ENCODE measurements at places on chromosomes 7 and 10.

- DNase-seq = no peak
Observed at GRCh38 chr10:90571481-90572258, 286.2 kb downstream of the HTR7 start.

DNA sequence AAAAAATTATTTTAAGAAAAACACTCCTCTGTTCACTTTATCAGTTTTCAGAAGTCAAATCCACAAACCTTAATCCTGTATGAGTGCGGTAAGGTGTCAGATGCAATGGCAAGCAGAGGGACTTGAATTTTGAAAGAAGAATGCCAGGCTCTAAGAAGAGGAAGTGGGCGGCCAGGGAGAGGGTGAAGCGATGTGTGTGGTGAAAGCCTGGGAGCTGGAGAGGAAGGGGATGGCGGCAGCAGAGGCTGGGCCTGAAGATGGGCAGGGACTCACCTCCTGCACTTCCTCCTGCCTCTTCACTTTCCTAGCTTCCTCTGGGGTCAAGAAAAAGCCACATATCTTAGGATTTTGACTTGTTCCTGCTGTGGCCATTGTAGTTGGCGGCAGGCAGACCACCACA, 609.6 kb downstream of the PARD3 start:
- no peak for DNase-seq

- no peak for DNase-seq
Observed at GRCh38 chr7:84107259-84107658, 87.3 kb downstream of the SEMA3A start.

DNA sequence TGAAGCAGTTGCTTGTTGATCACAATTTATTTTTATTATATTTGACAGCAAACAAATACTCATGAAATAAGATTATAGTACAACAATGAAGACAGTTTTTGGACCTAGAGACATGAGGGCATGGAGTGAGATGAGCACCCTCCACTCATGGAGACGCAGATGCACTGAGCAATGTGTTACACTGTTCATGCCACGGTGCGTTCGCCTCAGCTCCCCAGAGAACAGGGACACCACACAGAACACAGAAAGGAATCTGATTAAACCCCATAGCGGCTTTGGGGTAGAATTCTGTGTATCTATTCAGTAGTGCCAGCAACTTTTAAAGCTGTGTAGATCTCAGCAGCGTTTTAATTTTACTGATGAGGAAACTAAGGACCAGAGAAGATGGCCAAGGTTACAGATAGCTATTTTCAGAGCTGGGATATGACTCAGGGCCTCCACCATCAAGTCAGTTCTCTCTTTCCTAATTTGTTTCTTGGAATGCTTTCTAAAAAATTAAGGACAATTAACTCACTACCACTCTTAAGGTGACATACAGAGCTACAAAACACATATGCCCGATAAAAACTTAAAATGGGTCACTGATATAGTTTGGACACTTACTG, 33.6 kb downstream of the FAM25A start:
- DNase-seq = no peak

- DNase-seq = no peak
Observed at GRCh38 chr10:79434821-79435251, 10.6 kb downstream of the ZCCHC24 start.

GRCh38 chr7:27553273-27553672, 109.4 kb downstream of the HIBADH start:
- DNase-seq = no peak

DNA sequence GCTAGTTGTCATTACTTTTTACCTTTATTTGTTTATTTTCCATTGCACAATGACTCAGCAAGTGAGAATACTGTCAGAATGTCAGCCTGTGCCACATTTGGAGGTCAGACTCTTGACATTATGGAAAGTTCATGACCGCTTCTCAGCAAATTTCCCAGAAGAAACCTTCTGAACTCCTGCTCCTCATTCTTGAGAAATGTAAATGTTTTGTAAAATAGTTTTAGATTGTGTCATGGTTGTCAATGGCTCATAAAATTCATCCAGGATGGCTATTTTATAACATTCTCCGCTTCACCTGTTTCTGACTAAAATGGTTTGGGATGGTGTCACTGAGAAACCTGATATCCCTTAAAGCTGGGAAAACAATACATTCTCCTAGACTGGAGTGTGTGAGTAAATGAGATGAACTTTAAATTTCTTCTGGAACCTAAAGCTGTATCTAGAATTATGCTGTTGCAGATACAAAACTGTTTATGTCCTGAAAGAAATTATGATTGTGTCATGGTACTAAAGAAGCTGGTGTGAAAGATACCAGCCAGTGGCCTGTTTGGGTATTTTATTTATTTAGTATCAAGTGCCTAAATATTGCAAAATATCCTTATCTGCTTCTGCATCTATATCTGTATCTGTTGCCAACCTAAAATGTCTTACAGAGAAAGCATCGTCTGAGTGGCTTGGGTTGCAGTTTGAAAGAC, 671.7 kb downstream of the GATA3 start:
- DNase-seq = no peak

GRCh38 chr7:135728136-135728669, at the start of gene SLC13A4:
Gene SLC13A4, minus strand, starts transcription at chr7:135728186. Its CDS starts 690 bp downstream, at chr7:135727496.
- DNase-seq = no peak

- no peak for DNase-seq
Observed at GRCh38 chr7:74148491-74148890, 25.7 kb upstream of the EIF4H start.

- DNase-seq = no peak
Observed at GRCh38 chr10:129207297-129207696, 259.7 kb upstream of the MGMT start.

GRCh38 chr10:79947787-79948424, 999 bp downstream of the SFTPD start:
- no peak for DNase-seq

GRCh38 chr7:37670436-37670835, 13.1 kb upstream of the GPR141 start:
- no peak for DNase-seq

DNA sequence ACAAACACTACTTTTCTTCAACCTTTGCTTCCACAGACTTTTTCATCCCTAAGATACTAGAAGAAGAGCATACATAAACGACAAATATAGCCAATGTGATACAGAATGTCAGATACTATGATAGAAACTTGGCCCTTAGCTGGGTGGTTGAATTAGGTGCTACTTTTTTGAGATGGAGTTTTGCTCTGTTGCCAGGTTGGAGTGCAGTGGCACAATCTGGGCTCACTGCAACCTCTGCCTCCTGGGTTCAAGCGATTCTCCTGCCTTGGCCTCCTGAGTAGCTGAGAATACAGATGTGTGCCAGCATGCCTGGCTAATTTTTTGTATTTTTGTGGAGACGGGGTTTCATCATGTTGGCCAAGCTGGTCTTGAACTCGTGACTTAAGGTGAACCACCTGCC, 3.5 kb downstream of the PPIA start:
- no peak for DNase-seq

DNA sequence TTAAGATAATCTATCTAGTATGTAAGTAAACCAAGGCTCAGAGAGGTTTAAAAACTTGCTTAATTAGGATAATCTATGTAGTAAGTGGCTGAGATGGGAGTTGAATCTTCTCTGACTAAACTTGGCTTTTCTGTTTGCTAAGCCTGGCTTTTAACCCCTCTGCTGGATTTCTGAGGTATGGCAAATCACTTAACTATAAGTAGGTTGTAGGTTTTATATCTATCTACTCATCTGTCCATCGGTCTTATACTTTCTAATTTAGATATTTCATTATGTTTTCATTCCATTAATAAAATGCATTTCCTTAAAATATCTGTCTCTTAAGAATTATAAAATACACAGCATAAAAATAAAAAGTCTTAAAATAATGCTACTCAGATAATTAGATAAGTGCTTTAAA, 59.4 kb downstream of the ST7 start:
- DNase-seq = no peak

GRCh38 chr10:129274748-129275474, 192.1 kb upstream of the MGMT start:
- no peak for DNase-seq

DNA sequence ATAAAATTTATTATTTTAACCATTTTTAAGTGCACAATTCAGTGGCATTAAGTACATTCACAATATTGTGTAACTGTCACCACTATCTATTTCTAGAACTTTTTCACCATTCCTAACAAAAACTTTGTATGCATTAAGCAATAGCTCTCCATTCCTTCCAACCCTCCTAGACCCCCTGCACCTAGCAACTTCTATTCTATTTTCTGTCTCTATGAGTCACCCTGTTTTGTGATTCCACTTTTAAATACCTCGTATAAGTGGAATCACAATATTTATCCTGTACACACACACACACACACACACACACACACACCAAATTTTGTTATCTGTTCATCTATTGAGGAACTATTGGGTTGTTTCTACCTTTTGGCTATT, 89.2 kb downstream of the ARID5B start:
- no peak for DNase-seq

- no peak for DNase-seq
Observed at GRCh38 chr7:36149694-36150452, 3.2 kb upstream of the EEPD1 start.

- no peak for DNase-seq
Observed at GRCh38 chr7:46544396-46545008, 623.4 kb upstream of the IGFBP3 start.

GRCh38 chr10:102735065-102735562, 8.6 kb upstream of the WBP1L start:
- DNase-seq = no peak

GRCh38 chr7:118040562-118040961, 143.4 kb upstream of the LSM8 start:
- DNase-seq = no peak

DNA sequence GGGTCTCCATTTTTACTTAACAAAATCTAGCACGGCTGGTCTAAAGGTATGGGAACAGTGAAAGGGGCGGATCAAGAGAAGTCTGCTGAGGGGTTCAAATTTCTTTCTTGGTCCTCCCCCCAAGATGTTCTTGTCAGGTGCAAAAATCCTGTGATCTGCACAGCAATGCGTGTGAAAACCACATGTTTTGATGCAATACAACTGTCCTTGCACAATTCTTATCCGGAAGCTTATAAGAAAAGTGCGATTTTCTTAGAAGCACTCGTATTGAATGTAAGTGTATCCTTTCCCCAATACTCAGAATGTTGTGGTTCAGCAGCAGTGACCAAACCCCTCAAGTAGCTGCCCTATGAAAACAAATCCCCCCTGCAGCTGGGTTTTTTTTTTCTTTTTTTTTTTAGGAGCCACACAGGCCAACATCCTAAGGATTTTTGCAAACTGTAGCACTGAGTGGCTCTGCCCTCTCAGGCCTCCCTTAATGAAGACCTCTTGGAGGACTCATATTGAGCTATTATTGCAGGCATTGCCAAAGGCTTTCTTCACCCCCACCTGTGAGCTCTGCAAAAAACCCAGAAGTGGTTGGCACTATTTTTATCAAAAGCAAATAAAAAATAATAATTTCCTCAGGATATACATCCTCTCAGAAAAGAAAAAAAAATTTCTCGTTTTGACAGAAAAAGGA, 151.9 kb upstream of the ITGB1 start:
- DNase-seq = no peak

All from T47D (cell line).